ENCODE measurements at places on chromosomes 5 and 9.

DNA sequence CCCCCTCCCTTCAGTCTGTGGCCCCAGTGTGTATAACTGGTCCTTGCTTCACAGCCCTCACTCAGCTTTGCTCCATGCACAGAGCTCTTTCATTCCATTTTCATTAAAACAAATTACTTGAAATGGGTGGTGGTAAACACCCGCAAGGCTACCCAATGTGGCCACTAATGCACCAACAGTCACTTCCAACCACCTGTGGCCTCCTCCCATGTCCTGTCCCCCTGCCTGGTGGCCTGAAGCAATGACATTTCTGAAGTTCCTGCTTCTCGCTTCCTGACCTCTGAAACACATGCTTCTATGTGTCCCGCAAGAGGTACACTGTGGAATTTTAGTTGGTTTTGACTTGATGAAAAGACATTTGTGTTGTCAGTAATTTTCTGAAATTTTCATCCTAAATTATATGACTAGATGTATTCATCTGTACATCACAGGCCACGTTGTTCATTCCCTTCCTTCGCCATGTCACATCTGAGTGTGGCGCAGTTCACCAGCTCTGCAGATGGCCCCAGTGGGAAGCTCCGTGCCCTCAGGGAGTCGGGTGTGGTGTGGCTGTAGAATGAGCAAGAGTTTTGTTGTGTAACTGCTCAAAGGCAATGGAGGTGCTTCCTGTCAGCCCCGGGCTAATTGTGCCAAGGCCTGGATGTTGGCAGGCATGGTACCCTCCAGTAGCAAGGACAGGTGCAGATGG is 9.6 kb downstream of the ROPN1L start:
- no peak for DNase-seq

DNA sequence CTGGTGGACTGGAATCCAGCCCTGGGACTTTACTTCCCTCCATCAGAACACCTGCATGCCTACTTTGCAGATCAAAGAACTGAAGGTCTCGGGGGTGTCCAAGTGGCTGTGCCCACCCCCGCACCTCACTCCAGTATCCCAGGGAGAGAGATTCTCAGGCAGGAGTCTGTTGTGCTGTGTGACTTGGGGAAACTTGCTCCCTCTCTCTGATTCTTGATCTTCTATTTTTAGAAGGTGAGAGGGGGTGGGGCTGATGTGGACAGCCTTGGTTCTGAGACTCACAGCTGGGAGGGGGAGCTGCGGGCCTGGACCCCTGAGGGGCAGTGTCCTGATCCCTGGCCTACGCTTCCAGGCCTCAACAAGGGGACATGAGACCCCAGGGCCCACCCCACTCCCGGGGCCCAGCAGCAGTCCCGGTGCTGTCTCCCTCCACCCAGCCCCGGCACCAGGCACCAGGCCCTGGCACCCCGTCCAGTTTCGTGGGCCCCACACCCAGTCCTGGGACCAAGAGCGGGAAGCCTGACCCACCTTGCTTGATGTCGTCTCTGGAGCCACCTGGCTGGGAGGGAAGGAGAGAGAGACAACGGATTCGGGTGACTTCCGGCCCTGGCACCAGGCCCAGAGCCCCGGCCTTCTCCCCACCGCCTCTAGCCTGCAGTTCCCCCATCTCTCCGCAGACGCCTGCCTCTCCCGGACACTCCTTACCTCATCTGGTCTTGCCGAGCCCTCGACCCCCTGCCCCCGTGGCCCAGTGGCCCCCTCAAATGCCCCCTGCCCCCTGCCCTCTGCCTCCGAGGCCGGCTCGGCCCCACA is 74.0 kb upstream of the SPTLC1 start:
- no peak for DNase-seq

DNA sequence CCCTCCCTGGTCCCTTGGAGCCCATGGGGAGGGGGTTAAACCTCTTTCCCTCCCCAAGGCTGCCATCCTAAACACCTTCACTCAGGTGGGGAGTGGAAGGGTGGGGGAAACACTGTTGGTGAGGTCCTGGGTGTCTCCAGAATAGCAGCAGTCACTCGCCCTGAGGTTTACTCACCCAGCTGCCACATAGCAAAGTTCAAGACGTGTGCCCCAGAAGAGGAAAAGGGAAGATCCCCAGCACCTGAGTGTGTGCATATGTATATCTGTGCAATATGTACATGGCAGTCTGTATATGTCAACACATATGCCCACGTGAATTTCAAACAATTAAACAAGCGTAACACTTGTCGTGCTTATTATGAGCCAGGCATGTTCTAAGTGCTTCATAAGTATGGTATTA is 31.3 kb upstream of the SMU1 start:
- no peak for DNase-seq

- DNase-seq: no peak
These were observed 34.3 kb upstream of the MACIR start for GRCh38 chr5:103224118-103224893.

DNA sequence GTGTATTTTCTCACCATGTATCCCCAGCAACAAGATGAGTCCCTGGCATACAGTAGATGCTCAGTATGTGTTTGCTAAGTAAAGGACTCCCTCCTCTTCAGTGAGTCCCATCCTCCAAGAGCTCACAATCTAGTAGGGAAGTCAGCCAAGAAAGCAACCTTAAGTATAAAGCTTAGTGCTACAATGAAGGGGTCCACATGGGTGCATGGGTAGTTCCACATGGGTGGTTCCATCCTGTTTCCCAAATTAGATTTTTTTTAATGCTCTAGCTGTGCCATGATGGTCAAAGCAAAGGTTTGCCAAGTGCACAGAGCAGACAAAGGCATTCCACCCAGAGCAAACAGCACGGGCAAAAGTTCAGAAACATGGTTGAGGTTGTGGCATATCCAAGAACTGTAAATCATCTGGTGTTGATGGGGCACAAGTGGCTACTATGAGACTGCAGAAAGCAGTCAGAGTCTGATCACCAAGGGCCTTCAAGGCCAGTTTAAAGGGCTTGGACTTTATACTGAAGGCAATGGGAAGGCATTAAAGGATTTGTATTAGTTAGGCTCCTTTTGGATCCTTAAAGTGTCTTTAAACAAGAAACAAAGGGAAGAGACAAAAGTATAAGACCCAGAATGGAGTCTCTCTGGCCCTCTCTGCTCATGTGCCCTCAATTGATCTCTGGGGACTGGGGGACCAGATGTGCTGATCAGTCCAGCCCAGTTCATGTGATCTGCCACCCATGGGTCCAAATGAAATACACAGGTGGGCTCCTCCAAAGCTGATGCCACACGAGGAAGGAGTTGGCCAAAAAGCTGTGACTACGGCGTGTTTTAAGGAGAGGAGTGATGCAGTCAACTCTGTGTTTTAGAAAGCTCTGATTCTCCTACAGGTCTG is 9.0 kb upstream of the CPLX2 start:
- no peak for DNase-seq

GRCh38 chr5:51082741-51083140 is 300.5 kb upstream of the ISL1 start:
- no peak for DNase-seq

DNA sequence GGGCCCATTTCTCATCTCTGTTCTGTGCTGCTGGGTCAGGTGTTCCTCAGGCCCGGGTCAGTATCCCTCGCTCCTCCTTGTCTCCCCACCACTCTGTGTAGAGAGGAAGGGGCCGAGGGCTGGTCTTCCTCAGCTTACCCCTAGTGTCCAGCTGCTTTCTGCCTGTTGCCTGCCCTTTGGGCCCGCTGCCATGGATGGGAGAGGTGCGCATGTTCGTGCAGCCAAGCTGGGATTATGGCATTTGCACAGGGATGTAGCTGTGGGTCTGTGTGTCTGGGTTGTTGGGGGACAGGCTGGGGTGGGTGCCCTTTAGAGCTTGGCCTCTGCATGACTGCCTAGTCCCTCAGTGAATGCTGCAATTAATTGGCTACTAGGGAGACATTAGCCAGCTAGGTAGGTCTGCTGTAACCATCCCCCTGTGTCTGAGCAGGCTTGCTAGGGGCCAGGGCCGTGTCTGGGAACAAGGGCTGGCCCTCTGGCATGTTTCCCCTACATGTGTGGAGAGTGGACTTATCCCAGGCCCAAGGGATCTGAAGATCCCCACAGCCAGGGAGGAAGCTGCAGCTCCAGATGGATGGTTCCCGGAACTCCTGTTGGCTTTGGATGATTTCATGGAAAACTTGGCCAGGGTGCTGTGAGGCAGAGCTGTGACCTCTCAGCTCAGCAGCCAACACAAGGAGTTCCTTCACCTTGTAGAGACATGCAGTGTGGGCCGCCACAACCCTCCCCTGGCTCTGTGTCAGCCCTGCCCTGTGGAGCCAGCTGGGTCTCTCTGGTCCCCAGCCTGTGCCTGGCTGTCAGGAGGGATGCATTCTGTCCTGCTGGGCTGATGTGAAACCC is 161.9 kb downstream of the MACROH2A1 start:
- no peak for DNase-seq

DNA sequence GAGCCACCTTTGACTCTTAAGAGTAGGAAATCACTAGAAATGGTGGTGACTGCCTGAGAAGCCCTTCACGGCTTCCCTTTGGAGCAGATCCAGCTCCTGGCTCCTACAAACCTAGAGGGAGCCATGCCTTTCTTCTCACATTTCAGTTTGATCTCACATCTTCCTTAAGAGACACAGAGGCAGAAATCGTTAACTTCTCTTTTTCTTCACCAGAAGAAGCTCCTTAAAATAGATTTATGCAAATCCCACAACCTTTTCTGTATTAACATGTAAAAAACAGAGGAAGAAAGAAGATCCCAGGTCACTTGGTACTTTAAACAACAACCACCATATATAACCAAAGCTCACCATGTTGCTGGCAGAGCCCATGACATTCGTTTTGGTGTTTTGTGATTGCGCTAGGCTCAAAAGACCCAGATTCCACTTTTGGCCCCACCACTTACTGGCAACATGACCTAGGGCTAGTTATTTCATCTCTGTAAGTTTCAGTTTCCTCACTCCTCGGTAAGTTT is 29.6 kb downstream of the PAX5 start:
- DNase-seq: no peak

DNA sequence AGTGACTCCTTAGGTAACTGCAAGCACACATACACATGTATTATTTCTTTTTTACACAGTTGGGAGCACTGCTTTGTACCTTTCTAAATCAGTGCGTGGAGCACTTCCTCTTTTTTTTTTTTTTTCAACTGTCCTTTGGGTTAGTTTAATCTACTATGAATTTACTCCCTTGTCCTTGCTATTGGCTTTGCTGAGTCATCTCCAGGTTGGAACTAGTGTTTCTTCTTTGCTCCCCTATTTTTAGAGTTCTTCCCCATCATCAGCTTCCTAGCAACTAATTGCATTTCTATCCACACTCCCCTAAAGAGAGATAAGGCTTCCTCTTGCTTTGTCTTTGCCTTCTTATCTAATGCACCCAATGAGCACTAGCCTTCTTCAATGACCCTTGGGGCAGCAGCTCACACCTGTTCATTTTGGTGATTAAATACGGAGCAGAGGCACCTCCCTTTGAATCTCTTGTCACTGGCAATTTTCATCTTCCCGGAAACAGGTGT is 24.3 kb downstream of the S100Z start:
- DNase-seq: no peak

GRCh38 chr5:133117912-133118445 is 66.2 kb downstream of the HSPA4 start:
- no peak for DNase-seq

GRCh38 chr9:82148426-82148810 is 159.8 kb downstream of the SPATA31D1 start:
- no peak for DNase-seq

DNA sequence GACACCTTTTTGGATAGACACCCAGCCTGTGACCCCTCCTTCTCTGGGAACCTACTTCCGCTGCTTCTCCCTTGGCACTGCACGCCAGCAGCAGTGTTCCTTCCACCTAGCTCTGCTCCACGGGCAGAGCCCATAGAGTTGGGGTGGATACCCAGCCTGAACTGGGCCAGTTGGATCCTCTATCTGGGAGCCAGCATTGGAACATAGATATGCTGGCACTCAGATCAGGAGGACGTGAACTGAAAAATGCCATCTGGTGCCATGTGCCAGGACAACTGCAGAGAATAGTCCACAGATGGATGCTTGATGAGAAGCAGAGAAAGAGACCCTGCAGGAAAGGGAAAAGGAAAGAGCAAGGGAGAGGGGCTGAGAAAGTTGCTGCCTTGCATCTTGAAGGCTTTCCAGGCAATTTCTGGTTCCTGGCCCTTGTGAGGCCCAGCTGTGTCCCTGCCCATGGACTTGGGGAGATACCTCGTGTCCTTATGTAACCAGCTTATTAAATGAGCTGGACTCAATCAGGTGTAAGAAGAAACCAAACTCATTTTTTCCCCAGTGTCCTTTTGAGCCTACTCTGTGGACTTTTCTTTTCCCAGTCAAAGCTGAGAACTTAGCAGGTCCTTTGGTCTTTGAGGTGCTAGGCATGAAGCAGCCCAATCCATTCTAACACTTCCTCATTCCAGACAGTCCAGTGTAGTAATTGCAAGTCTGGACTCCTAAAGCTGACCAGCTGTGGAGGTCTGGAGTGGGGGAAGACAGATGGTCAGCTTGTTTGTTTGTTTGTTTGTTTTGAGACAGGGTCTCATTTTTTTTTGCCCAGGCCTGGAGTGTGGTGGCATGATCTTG is 39.1 kb downstream of the ANGPTL2 start:
- no peak for DNase-seq

GRCh38 chr5:175800656-175801081 is 70.7 kb upstream of the CPLX2 start:
- DNase-seq: no peak

DNA sequence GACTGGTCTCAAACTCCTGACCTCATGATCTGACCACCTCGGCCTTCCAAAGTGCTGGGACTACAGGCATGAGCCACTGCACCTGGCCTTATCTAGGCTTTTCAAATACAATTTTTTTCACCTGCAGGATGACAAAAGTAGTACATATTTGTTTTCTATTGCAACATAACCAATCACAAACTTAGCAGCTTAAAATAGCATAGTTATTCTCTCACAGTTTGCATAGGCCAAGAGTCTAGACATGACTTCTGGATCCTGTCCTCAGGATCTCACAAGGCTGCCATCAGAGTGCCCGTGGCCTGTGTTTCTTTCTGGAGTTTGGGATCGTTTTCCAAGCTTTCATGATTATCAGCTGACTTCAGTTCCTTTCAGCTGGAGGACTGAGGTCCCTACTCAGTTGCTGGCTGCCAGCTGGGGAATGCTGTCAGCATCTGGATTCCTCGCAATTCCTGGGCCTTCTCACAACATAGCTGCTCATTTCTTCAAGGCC is 348.9 kb downstream of the ARHGEF28 start:
- no peak for DNase-seq

DNA sequence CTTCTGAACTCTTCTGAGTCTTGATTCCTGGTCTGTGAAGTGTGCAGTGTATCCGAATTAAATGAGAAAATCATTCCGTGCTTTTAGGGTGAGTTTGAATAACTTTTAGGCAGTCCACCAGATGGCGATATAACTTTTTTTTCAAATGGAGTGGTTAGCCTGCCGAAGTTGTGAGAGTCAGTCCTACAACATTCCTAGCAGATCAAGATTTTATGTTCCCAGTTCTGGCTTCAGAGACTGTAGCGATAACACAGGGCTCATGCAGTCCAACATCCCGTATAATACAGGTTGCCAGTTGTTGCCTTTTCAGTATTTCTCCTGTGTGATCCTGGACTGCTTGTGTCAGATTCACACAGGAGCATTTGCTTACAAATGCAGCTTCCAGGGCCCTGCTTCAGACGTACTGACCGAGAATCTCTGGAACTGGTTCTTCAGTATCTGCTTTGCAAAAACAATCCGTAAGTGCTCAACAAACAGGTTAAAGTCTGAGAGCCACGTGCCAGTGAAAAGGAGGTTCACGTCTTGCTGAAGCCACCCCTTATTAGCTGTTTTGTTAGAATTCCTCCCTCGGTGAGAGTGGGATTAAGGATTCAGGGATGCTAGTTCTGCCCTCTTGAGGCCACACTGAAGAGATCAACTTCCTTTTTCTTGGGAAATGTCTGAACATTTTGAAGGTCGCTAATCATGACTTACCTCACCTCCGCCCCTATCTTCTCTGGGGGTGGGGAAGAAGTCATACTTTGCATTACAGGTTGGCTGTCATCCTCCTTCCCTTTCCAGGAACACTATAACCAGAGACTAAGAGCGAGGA is 22.8 kb downstream of the SMIM3 start:
- no peak for DNase-seq

All from stimulated activated CD8-positive, alpha-beta memory T cell treated with anti-CD3 and anti-CD28 coated beads, Interleukin-7, amount 100 ng/mL, for 1 hour (primary cell).